ENCODE measurements at places on chromosomes 1 and 21. TPM values are rescaled to one million over a fixed set of nuclear protein-coding genes. Genes with fewer than 3 reads are reported as not detected.

Gene CR2
- 2.8 TPM for polyA plus RNA-seq

Gene MIXL1
- polyA plus RNA-seq = 0.66 TPM

- DNase-seq = peak; percentile 79
These were observed 18.8 kb downstream of the TNFRSF25 start for GRCh38 chr1:6447016-6447817.

DNA sequence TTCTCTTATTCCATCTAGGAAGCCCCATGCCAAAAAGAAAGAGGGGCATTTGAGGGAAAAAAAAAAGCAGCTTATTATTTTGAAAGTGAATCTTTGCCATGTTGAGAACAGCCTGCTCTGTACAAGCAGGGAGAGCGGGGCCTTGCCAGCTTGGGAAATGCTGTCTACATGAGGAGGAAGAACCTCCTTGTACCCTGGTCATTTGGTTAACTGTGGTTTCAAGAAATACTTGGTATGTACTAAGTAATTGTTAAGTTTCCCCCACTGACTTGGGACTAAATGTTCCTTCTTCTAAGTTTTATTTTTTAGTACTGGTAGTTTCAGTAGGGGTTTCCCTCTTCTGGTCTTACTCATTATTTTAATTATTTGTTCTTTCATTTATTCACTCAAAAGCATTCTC is 144.1 kb upstream of the HOOK1 start:
- DNase-seq = no peak

GRCh38 chr1:17657436-17657835 is 97.7 kb upstream of the ACTL8 start:
- no peak for DNase-seq

DNA sequence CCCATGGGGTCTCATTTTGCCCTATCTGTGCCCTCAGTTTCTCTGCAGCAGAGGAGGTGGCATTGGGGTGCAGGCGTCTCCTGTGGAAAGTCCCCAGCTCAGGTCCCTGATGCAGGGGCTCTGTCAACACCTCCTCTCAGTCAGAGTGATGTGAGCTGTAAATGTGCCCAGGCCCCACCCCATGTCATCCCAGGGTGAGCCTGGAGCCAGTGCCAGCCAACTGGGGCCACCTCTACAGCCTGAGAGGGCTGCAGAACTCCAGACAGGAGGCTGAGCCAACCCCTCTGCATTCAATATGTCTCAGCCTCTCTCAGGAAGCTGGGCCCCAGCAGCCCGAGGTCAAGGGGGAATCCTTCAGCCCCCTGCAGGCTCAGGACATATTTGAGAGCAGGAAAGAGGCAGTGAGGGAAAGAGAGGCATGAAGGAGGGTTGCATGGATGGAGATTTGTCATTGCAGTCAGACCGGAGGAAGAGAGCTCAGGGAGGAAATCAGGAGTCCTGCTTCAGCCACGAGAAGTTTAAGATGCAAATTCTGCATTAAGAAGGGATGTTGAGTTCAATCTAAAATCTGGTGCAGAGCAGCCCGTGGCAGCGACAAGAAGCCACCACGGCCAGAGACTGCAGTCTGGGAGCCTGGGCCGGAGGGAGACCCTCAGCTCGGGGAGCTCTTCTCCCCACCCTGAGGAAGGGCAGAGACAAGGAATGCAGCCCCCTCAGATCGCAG is 288.2 kb upstream of the VAMP3 start:
- DNase-seq = no peak
